ENCODE measurements at places on chromosomes 13 and 19. TPM values are rescaled to one million over a fixed set of nuclear protein-coding genes. Genes with fewer than 3 reads are reported as not detected.

GRCh38 chr13:22562116-22562515, 618.7 kb upstream of the SGCG start:
- H3K27ac ChIP-seq: no peak overlapping the region
- H3K36me3 ChIP-seq: no peaks in the 10 kb centered on the region
- DNase-seq: no peak
- H3K4me1 ChIP-seq: no peaks in the 10 kb centered on the region

DNA sequence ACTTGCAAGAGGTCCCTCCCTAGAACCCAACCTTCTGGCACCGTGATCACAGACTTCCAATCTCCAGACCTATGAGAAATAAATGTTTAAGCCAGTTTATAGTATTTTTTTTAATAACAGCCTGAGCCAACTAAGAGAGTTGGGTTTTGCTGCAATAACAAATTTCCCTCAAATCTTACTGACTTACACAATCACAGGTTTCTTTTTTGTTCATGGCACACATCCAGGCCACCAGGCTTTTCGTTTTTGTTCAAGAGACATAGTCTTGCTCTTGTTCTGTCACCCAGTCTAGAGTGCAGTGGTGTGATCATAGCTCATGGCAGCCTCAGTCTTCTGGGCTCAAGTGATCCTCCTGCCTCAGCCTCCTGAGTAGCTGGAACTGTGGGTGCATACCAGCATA, 2.0 kb upstream of the SELENOV start:
- H3K27me3 ChIP-seq: peaks cover 70% of the 10 kb centered on the region
- peaks cover 14% of the 10 kb centered on the region for H3K4me1 ChIP-seq
- no peak for DNase-seq
- no peaks in the 10 kb centered on the region for H3K36me3 ChIP-seq
- no peak overlapping the region for H3K27ac ChIP-seq

GRCh38 chr13:52399708-52400107, 6.3 kb downstream of the THSD1 start:
- H3K4me3 ChIP-seq: no peak overlapping the region
- DNase-seq: no peak

DNA sequence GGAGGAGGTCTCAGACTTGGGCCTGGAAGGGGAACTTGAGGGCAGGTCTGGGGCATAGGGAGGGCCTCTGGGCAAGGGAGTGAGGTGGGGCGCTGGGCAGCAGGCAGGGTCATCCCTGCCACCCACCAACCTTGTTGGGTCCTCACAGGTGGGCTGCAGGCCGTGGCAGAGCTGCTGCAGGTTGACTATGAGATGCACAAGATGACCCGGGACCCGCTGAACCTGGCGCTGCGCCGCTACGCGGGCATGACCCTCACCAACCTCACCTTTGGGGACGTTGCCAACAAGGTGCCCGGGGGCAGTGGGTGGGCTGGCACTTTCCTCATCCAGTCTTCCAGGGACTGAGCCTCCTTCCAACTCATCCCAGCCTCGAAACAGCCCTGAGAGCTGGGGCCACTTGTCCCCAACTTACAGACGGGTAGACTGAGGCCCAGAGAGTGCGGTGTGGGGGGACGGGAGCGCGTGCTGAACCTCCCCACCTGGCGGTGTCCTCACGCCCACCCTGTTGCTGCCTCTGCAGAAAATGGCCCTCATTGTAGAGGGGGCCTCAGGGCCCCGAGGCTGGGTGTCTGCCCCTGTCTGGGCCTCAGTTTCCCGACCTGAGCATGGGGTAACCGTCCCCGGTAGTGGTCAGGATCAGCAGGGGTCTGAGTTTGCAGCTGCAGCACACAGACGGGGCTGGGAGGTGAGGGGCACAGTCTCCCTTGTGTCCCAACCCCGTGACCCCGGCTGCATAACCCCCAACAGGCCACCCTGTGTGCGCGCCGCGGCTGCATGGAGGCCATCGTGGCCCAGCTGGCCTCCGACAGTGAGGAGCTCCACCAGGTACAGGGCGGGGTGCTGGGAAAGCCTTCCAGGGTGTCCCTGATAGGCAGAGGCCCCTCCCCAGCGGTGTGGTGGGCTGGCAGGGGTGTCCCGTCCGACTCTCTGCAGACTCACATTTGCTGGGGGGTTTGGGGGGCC, 10.4 kb downstream of the APC2 start:
- no peak overlapping the region for H3K4me3 ChIP-seq
- peaks cover 2% of the 10 kb centered on the region for H3K4me1 ChIP-seq
- no peaks in the 10 kb centered on the region for H3K36me3 ChIP-seq
- no peak overlapping the region for H3K27ac ChIP-seq

DNA sequence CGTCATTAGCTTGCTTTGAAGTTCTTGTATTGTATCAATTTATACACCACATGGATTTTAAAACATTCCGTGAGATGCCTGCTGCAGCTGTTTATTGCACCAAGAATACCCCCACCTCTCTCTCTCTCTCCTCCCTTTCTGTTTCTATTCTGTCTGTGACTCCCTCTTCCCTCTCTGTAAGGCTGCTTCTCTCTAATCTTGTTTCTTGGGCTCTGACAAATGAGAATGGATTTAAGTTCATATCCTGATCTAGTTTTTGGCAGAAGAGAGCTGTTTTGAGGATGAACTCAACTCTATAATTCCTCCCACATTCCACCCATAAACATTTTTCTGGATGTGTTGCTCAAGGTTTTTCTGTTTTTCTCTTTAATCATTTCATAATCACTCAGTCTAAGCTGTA, 144.3 kb upstream of the FRY start:
- peaks cover 17% of the 10 kb centered on the region for H3K4me1 ChIP-seq
- DNase-seq: no peak
- H3K4me3 ChIP-seq: no peak overlapping the region

The TEAD2 gene
- total RNA-seq: 36.4 TPM

The PLEKHF1 gene
- total RNA-seq: 17.3 TPM

The ZNF846 gene
- total RNA-seq: 10.2 TPM

The PLPP2 gene
- total RNA-seq: 5.7 TPM

The POSTN gene
- 96.9 TPM for total RNA-seq
